ENCODE measurements at places on chromosomes 4 and X.

GRCh38 chrX:129833153-129833990 is 10.3 kb downstream of the ZDHHC9 start:
- no peak for DNase-seq

DNA sequence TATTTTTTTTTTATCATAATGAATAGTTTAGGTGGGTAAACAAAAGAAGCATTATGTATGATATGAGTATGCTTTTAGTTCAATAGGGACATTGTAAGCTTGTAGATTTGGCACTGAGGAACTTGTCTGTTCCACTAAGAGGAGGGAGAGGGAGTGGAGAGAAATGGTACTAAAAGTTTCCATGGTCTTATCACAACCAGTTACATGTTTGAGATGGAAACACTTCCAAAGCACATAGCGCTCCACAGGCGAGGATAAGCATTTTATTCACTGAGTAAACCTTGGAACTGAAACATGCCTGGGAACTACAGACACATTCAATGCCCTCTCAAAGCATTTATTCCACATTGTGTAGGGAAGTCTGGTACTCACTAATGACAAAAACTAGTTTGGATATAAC is 15.5 kb downstream of the MYOZ2 start:
- DNase-seq: no peak

DNA sequence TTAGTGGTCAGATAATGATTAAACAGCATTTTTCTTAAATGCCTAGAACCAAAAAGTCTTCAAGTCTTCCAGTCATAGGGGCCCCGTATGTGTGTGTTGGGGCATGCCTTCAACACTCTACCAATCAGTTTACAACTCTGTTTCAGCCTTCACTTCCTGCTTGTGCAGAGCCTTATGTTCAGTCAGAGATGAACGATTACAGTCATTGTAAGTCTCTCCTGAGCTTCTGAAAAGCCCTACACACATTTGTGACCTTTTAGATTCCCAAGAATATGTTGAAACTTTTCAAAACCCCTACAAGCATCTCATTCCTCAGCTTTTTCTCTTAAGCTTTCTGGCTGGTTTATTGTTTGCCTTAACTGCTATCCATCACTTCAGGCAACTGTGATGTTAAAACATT is 591.2 kb downstream of the ZNF674 start:
- no peak for DNase-seq

- DNase-seq: no peak
Measured at GRCh38 chr4:15144249-15144966, 142.1 kb downstream of the CPEB2 start.

- no peak for DNase-seq
Measured at GRCh38 chr4:180766045-180766444, 1477.2 kb upstream of the TENM3 start.

DNA sequence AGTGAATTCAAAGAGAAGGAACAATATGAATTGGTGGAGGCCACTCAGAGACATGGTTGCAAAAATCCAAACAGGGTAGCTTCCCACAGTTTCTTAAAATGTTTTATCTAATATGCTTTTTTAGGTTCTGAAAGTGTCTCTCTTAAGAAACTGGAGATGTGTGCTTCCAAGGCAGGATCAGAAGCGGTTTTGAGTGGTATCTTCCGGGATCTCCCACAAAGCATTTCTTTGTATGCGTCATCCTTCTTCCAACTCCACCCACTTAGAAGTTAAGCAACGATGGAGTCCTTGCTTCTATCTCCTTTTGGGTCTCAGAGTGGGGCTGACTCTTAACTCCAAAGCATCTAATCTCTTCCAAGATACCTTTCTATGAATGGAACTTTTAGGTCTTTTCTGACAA is 196.7 kb downstream of the MID1 start:
- no peak for DNase-seq

All from stimulated activated CD4-positive, alpha-beta T cell treated with anti-CD3 and anti-CD28 coated beads, Interleukin-1b, Interleukin-23, amount 100 ng/mL, for 1 hour (primary cell).